T-cell (primary cell): ENCODE measurements at places on chromosomes 6 and 20. TPM values are rescaled to one million over a fixed set of nuclear protein-coding genes. Genes with fewer than 3 reads are reported as not detected.
A peak's percentile ranks its signal among the peaks of the same experiment; 100 is the strongest.

GRCh38 chr20:8782804-8783203, 286.1 kb upstream of the PLCB4 start:
- DNase-seq = no peak

GRCh38 chr20:13402171-13402760, 181.2 kb downstream of the ISM1 start:
- no peak for DNase-seq

GRCh38 chr20:63580796-63581461, 6.9 kb upstream of the HELZ2 start:
- peak; percentile 66 for DNase-seq

- no peak for DNase-seq
These were observed 292.1 kb downstream of the QKI start for GRCh38 chr6:163706500-163707087.

GRCh38 chr6:113680301-113680700, 176.8 kb upstream of the MARCKS start:
- DNase-seq = no peak

DNA sequence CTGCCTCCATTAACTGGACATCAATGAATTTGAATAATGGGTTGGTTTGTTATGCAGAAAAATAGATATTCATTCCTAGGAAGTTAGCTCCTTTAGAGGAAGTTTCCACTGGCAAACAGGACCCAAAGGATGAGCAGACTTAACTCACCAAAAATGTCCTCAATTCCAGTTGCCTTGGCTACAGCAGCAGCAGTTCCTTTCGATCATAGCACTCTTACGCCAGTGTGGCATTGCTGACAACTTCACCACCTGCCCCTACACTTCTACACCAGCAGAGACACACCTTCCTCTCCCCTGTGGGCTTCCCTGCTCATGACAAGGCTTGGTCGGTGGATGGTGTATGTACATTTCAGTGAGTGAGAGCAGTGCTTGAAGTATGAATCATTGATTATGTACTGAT, 532.8 kb downstream of the QKI start:
- no peak for DNase-seq

DNA sequence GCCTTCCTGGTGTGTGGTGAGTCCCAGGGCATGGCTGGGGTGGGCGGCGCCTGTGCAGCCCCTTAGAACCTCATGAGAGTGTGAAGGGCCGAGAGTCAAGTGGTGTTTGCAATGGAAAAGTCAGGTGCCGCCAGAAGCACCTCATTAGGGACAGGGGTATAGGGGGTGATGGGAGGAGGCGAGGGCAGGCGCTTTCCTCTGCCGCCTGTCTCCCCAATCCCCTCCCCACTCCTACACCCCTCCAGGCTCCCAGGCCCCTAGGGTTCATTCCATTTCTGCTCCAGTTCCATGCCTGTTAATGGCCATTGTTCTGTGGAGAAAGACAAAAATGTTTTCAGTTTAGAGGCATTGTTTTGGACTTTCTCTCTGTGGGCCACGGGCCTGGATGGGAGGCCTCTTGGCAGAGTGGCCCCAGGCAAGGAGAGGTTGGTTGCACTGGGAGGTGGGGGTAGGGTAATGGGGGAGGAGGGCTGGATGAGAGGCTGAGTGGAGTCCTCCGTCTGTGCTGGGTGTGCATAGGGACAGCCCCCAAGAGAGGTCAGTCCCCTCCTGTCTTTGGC, 21.4 kb upstream of the SCUBE3 start:
- DNase-seq = no peak

- DNase-seq = no peak
These were observed 690.9 kb upstream of the NRSN1 start for GRCh38 chr6:23435126-23435525.

DNA sequence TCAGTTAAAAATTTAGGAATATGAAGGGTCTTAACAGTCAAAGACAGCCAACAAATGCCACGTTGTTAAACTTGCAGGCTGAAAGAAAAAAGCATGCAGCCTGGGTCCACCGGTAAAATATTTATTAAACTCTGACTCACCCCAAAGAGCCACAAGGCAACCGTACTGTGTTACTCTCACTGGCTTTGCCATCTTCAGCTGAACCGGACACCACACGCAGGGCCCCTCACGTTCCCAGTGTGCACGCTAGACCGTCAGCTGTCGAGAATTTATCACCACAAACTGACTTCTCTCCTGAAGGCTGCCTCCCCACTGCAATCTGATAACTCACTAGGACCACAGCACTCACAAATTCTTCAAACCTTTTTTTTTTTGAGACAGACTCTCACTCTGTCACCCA, 30.7 kb downstream of the HUS1B start:
- no peak for DNase-seq

GRCh38 chr20:47620808-47621805, 119.4 kb downstream of the NCOA3 start:
- DNase-seq = no peak

DNA sequence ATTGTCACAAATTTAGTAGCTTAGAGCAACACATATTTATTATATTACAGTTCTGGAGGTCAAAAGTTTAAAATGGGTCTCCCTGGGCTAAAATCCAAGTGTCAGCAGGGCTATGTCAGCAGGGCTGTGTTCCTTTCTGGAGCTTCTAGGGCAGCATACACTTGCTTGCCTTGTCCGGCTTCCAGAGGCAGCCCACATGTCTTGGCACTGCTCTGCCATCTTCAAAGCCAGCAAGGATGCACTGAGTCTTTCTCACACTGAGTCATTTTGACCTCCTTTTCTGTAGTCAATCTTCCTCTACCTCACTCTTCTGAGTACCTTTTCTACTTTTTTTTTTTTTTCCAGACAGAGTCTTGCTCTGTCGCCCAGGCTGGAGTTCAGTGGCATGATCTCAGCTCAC, 39.0 kb downstream of the ADGRF4 start:
- no peak for DNase-seq

DNA sequence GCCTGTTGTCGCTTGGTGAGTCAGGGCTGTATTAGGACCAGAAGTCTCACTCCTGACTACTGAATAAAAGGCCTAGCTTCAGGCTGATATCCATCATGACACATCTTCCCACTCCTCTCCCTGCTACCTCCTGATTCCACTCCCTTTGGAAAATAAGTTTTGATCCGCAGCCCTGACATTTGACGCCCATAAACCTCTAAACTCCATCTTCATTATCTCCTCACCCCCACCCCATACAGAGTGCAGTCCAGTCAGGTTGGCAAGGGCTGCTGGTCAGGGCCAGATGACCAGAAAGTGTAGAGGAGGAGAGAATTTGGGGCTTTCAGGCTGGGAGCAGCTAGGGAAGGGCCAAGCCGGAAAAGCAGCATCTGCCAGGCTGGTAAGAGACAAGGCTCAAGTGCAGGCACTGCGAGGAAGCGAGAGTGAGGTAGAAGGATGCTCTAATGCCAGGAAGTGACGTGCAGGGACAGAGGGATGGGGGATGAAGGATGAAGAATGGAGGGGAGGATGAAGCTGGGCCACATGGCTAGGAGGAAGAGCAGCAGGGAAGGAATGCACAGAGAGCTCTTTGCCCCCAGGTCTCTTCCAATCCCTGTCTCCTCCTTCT, 1.2 kb downstream of the GGT7 start:
- DNase-seq = no peak

GRCh38 chr6:108497883-108498282, 62.8 kb upstream of the FOXO3 start:
- DNase-seq = no peak

DNA sequence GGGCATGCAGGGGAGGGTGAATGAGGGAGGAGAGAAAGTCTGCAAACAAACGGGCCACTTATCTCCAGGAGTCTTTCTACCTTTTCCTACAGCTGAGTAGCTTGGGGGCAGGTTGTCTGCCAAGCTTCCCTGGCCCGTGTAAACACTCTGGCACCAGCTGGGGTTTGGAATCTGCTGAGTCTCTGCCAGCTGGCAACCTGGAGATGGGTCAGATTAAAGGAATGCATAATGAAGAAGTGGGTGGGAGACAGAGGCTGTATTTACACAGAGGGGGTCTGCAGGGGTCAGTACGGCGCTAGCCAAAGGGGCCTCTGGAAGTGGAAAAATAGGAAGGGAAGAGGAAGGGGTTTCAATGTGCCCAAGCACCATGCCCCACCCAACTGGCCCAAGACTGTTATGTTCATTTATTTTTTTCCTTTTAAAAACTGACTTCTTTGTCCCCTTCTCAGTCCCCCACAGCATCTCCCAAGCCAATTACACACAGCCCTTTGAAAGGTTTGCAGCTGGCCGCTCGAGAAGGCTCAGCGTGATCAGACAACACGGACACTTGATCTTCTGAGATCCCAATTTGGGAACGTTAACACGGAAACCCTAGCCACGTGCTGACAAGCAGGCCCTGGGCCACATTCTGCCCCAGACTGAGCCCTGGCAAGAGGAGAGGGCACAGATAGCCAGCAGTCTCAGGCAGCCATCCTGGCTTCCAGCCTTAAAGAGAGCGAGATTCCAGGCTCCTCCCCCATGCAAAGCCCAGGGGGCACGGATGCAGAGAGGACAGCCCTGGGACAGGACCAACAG, 25.2 kb downstream of the TRAM2 start:
- no peak for DNase-seq

NELFCD gene
- 72.6 TPM for total RNA-seq

SCRT2 gene
- total RNA-seq = not detected

HSF2 gene
- total RNA-seq = 14.9 TPM

COL21A1 gene
- not detected for total RNA-seq

ZBTB46 gene
- total RNA-seq = 0.28 TPM

HEY2 gene
- total RNA-seq = 0.32 TPM

TBX18 gene
- not detected for total RNA-seq
